ENCODE measurements at places on chromosomes 5 and 9.
A peak's percentile ranks its signal among the peaks of the same experiment; 100 is the strongest.

GRCh38 chr9:121596515-121596914 lies 54.9 kb upstream of the DAB2IP start:
- DNase-seq = no peak

- DNase-seq = no peak
These were observed 34.0 kb downstream of the PUM3 start for GRCh38 chr9:2809692-2810419.

- DNase-seq = peak; percentile 82
These were observed 118.7 kb downstream of the MED27 start for GRCh38 chr9:131960851-131961495.

DNA sequence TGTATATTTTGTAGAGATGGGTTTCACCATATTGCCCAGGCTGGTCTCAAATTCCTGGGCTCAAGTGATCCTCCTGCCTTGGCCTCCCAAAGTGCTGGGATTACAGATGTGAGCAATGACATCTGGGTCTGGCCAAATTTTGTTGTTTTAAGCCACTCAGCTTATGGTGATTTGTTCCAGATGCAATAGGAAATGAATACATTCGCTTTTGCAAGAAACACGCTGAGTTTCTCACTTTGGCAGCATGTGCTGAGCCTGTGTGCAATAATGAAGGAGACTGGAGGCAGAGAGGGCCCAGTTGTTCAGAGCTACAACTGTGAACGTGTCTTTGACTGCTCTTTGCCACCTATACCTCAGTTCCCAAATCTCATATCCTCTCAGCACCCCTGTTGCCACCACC lies 56.4 kb downstream of the KIF4B start:
- no peak for DNase-seq

GRCh38 chr9:131838530-131839280 lies 98.8 kb upstream of the RAPGEF1 start:
- no peak for DNase-seq

DNA sequence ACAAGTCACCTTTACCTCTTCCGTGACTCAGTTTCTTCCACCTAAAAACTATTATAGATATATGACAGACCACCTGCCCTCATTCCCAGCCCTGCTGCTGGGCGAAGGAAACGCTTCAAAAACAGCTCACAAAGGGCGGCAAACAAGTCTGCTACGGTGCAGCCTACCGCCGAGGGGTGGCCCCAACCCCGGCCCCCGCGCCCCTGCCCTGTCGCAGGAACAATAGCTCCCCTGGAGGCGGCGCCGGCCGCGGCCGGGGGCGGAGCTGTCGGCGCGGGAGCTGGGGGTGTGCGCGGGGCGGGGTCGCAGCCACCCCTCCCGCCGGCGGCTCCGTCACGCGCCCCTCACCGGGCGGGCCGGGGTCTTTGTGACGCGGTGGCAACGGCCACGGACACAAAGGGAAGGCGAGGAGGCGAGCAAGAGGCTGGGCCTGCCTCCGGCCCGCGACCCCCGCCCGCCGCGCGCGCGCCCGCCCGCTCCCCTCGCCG lies at the start of gene TMEFF1:
Gene TMEFF1, plus strand, starts transcription at position 362 of the 488 bp plus-strand sequence. CDS start 396 bp downstream, outside the sequence.
- peak; percentile 81 for DNase-seq

DNA sequence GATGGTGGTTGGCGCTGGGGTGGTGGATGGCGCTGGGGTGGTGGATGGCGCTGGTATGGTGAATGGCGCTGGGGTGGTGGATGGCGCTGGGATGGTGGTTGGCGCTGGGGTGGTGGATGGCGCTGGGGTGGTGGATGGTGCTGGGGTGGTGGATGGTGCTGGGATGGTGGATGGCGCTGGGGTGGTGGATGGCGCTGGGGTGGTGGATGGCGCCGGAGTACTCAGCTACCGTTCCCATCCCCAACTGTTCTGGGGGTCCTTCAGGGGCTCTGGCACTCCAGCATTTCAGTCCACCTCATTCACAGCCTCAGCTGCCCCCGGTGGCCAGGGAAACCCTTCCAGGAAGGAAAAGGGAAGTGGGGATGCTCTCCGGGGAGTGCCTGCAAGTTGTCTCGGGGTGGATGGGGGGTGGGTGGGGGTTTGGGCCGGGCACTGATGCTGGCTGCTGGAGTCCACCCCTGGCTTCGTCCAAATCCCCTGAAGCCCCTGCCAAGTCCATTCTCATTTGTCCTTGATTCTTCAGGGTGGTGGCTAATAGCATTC lies 147.3 kb upstream of the COL5A1 start:
- DNase-seq = no peak

GRCh38 chr9:107284636-107285035 lies 1.6 kb downstream of the RAD23B start:
- no peak for DNase-seq

GRCh38 chr5:94407023-94407422 lies 211.4 kb downstream of the KIAA0825 start:
- no peak for DNase-seq

GRCh38 chr9:25421560-25421959 lies 256.7 kb downstream of the TUSC1 start:
- no peak for DNase-seq

DNA sequence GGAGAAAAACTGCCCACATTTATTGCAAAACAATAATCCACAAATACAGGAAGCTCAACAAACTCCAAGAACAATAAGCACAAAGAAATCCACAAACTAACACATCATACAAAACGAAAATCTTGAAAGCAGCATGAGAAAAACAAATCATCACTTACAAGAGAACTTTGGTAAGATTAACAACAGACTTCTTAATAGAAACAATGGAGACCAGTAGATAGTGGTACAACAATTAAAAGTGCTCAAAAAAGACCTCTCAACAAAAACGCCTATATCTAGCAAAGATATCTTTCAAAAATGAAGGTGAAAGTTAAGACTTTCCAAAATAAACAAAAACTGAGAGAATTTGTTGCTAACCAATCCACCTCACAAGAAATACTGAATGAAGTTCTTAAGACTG lies 38.4 kb downstream of the CDKL3 start:
- DNase-seq = no peak

DNA sequence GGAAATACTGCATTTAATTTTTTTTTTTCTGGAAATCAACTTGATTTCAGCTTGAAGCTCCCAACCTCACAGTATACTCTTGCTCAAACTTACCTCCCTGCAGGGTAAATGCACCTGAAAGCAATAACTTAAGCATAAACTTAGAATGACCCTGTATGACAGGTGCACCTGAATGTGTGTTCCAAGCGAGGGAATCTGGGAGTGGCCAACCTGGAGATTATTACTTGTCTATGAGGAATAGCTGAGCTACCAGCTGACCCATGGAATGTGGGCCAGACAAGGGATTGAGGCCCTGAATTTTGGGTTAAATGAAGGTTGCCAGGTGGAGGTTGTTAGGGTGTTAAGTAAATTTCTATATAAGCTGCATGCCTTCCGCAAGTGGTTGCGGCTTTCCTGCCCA lies 140.6 kb downstream of the OSTF1 start:
- no peak for DNase-seq

- DNase-seq = peak; percentile 9
These were observed 20.4 kb upstream of the CEP72 start for GRCh38 chr5:591746-592145.

All from head of caudate nucleus (tissue), 42 donors.